ENCODE measurements at places on chromosomes 7 and 10.

- DNase-seq: no peak
These were observed 5.1 kb downstream of the CH25H start for GRCh38 chr10:89202033-89202425.

- no peak for DNase-seq
These were observed 138.2 kb downstream of the USP6NL start for GRCh38 chr10:11473128-11473760.

DNA sequence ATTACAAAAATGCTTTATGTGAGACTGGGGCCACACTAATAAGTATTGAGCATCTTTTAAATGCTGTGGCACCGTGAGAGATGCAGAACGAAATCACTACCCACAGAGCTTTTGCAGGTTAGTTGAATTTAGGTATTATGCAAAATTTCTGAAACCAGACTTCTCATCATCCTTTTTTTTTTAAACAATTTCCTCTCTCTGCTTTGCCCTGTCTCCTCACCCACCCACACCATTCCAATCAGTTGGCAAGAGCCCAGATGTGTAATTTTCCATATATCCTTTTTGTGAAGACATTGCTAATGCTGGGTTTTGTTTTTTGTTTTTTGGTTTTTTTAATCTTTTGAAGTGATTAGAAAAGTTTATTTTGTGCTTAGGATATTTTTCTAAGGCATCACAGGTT, 1.1 kb downstream of the YAE1 start:
- DNase-seq: no peak

DNA sequence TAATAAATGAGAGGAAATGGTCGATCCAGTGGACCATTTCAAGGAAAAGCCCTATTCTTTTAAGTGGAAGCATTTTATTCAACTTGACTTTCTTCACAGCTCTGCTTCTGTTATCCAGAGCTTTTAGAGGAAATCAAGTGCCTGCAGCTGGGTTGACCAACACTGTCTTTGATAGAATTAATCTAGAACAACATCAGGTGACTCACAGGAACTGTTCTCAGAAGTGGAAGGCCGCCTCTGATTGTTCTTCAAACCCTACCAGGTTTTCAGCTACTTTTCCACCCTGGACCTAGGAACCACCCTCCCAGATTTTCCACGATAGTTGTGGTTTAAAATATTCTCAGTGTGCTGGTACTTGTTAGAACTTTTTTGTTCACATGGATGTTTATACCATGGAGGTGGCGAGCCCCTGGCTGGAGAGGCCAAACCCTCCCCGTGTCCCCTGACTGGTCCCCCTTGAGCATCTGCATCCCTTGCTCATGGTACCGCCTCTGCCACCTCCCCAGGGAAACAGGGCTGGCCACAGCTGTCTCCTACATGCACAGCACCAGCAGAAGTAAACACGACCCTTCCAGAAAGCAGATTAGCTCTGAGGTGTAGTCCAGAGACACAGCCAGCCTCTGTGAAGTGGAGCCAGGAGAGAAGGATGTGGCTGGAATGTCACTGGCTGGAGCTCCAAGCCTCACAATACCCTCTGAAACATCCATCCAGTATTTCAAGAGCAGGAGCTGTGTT, 293.3 kb downstream of the USP6NL start:
- no peak for DNase-seq

DNA sequence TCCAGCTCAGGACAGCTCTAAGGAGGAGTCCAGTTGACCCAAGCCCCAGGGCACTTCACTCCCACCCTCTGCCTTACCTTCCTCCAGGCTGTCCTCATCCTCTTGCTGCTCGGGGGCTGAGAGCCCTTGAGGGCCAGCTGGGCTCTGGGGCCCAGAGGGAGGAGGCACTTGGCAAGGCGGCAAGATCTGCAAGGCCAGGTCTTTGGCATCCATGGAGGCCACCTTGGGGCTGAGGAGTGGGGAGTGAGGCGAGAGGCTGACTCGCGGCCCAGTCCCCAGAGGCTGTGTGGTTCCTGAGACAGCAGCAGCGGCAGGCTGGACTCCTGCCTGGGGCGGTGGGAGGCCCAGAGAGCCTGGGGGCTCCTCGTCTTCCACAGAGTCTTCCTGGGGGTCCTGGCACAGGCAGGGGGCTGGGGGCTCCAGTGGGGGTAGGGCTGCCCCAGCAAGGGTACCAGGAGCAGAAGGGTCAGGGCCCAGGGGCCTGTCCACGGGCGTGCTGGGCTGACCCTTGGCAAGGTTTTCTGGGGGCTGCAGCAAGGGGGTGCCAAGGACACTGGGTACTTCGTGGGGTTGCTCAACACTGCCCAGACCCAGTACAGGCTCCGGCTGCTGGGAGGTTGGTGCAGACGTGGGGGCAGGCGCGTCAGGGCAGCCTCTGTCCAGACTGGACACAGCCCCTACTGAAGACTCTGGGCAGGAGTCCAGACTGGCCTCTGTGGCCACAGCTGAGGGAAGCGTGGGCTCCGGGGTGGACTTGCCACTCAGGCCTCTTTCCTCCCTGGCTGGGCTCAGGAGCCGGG, 6.5 kb downstream of the NACAD start:
- peak; percentile 61 for DNase-seq

GRCh38 chr7:158805414-158805813, 23.9 kb downstream of the ESYT2 start:
- no peak for DNase-seq

DNA sequence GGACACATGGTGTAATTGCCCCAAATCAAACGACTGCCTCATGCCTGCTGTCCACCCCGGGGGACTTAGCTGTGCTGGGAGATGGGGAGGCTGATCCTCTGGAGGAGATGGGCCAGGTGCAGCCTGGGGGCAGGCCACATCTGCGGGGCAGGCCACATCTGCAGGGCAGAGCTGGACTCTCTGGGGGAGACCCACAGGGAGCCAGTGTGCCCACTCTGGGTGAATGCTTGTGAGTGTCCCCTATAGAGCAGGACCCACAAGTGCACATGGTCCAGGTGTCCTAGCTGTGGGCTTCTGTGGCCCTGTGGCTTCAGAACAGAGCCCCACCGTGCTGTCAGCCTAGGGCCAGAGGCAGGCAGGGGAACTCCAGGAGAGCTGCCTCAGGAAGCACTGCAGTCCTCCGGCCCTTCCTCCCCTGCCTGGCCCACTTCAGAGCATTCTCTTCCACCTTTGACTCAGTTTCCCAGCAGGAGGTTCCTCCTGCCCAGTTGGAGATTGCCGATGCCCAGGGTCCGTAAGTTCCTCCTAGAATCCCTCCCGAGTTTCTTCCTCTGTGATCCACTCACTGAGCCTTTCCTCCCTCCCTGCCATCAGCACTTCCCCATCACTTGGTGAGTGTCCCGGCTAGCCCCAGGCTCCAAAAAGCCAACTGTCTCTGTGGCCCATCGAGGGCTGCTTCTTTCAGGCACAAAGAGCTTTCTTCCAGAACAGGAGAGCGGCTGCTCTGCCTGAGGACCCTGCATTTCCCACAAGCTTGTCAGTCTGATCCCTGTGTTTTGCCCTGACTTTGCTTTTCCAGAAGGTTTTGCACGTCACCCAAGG, 50.3 kb downstream of the ADCYAP1R1 start:
- DNase-seq: no peak

- DNase-seq: no peak
These were observed 556.8 kb downstream of the DNAJB6 start for GRCh38 chr7:157893535-157894044.

- no peak for DNase-seq
These were observed 153.8 kb downstream of the PLPP4 start for GRCh38 chr10:120610791-120611190.

DNA sequence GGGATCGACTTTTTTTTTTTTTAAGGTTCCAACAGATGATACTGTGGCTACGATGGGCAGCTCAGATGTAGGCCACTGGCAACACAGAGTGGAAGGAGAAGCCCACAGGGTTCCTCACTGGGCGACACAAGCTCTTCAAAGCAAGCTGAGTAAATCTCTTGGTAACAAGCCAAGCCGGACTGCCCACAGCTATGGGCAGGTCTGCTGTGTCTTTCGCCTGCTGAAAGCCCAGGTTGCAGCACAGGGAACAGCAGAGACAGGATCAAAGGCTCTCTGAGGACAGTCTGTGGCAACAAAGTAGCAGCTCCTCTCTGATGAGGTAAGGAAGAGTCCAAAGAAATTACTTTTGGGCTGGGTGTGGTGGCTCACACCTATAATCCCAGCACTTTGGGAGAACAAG, 83.6 kb downstream of the KCNMA1 start:
- DNase-seq: no peak

GRCh38 chr7:54888734-54889082, 129.7 kb upstream of the SEC61G start:
- DNase-seq: no peak

DNA sequence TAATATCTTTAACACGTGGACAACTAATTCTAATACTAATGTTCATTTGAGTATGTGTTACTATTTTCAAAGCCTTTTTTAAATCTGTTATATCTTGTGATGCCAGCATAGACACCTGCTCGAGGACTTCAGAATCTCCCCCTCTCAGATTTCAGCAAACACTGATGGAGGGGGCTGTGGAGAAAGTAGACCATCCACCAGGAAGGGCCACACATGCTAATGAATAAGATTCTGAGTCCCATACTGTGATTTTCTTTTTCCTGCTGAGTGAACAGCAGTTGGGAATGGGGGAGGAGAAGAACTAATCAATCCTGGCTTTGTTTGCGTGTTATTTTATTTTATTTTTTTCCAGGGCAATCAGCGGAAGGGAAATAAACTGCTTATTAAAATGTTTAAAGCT, 157.9 kb upstream of the CSTF2T start:
- DNase-seq: no peak
